ENCODE measurements at places on chromosomes 3 and 15.

GRCh38 chr15:99130314-99130713 lies 25.4 kb downstream of the SYNM start:
- DNase-seq = no peak

DNA sequence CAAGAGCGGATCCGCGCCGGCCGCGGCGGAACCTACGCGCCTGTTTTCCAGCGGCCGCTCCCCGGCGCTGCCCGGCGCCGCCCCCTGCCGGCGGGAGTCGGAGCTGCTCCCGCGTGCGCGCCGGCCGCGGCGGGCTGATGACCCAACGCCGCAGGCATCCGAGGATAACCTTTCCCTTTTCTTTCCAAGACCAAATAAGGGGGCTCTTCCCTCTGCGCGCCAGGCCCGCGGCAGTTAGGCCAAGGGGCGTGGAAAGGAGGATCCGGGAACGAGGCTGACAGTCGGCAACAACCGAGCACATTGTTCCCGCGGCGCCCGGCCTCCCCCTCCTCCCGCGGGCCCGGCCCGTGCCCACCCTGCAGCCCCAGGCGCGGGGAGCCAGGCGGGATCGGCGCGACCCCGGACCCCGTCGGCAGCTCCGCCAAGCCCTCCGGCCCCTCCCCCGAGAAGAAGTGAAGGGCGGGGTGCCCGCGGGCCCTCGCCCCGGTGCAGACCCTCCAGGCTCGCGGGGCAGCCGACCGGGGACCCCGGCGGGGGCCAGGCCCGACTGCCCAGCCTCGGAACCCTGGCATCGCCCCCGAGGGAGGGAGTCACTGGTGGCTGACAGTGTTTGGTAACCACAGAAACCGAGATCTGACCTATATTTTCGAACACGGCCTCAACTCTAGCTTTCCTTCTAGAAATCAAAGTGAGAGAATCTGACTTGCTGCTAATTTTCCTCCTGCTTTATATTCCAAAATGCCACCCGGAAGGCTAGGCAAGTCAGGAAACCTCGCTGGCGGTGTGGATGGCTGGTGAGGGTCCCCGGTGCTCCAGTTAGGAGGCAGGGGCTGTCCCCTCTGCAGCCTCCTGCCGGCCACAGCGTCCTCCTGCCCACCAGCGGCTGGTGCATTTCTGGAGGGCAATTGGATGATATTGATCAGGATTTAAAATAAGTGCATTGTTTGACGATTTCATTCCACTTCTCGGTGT lies 45.6 kb upstream of the SYNM start:
- peak; percentile 61 for DNase-seq

- no peak for DNase-seq
Measured at GRCh38 chr15:43941555-43941954, 114.8 kb downstream of the WDR76 start.

- no peak for DNase-seq
Measured at GRCh38 chr3:57165641-57166040, 488 bp upstream of the IL17RD start.

GRCh38 chr3:192802957-192803899 lies 75.9 kb upstream of the FGF12 start:
- DNase-seq = peak; percentile 20

GRCh38 chr3:186097317-186097662 lies 11.6 kb downstream of the ETV5 start:
- DNase-seq = no peak

GRCh38 chr3:171380711-171381425 lies 79.3 kb downstream of the TNIK start:
- no peak for DNase-seq

DNA sequence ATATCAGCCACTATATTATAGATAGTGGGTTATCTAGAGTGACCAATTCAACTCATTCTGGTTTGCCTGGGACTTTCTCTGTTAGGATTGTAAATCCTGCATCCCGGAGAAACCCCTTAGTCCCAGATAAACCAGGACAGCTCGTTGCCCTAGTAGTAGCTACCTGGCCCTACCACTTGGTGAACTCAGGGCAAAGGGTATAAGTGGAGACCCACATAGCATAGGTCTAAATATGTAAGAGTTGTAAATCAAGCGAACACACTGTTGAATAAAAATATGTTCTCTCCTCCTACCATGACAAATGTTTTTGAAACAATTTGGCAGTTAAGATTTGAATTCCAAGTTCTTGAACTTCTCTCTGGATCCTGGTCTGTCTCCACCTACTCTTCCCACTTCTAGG lies 15.7 kb upstream of the LMCD1 start:
- DNase-seq = no peak

GRCh38 chr15:51770902-51771301 lies 19.5 kb downstream of the TMOD2 start:
- DNase-seq = no peak

- peak; percentile 43 for DNase-seq
Measured at GRCh38 chr15:80494351-80494751, 90.2 kb downstream of the ARNT2 start.

DNA sequence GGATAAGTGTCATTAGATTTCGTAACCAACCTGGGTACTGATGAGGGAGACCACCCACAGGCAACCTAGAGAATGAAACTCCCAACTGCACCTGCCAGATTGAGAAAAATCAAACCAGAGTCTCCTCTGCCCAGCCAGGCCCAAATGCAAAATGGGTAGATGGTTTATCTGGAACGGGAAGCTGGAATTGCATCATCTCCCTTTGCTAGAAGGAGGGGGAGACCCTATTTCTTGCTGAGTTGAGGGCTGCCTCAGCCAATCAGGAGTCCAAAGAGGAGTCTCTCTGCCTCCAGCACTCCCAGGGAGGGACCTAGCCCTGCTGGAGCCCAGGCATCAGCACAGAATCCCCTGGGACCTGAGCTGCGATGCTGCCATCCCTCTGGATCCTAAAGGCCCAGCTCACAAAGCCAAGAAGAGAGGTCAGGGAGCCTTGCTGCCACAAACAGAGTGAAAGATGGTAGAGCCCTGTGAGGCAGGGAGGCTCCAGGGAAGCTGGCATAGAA lies 8.1 kb downstream of the RMDN3 start:
- no peak for DNase-seq

DNA sequence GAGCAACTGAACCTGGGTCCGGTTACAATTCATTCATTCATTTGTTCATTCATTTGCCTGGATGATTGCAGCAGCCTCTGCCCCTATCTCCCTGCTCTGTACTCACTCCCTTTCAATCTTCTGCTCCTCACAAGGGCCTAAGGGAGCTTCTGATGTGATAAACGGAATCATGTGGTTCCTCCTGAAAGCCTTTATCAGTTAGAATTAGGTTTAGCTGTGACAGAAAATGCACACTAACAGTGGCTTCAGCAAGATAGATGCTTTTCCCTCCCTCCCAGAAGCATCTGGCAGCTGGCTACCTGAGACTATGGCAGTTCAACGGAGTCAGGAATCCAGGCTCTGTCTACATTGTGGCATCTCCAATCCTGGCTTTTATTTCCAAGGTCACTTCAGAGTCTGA lies 196.0 kb downstream of the ADAMTS9 start:
- DNase-seq = no peak

GRCh38 chr3:111152496-111152895 lies 80.9 kb downstream of the NECTIN3 start:
- no peak for DNase-seq

- no peak for DNase-seq
Measured at GRCh38 chr15:57032338-57032737, 113.9 kb downstream of the TCF12 start.

- peak; percentile 21 for DNase-seq
Measured at GRCh38 chr15:49415638-49416037, 7.4 kb upstream of the FGF7 start.

DNA sequence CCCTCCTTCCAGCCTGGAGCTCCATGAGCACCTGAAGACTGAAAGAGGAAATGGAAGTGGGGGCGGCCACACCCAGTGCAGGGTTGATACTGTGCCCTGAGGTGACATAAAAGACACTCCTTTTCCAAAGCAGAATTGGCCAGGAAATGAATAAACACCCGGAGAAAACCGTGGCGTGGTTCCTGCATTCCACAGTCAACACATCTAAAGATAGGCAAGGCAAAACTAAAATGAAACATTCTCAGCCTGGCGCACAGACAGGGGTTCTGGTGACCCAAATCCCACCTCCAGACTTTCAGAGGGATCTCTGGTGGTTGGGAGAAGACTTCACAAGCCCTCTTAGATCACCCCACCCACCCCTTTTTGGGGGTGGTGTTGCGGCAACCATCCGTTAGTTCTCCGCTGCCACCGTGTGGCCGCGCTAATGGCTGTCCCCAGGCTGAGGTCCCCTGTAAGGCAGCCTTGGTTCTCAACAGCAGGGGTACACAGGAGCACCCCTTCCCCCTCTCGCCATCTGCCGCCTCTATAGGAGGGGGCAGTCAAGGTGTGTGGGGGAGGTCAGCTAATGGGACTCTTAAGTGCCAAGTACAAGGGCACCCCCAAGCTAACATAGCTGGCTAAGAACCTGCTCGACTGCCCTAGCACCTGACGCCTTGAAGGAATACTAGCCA lies 2.5 kb upstream of the MST1R start:
- peak; percentile 28 for DNase-seq

- DNase-seq = no peak
Measured at GRCh38 chr3:133268726-133269134, 131.1 kb upstream of the BFSP2 start.

GRCh38 chr15:80153900-80154299 lies 1.1 kb downstream of the FAH start:
- DNase-seq = no peak

DNA sequence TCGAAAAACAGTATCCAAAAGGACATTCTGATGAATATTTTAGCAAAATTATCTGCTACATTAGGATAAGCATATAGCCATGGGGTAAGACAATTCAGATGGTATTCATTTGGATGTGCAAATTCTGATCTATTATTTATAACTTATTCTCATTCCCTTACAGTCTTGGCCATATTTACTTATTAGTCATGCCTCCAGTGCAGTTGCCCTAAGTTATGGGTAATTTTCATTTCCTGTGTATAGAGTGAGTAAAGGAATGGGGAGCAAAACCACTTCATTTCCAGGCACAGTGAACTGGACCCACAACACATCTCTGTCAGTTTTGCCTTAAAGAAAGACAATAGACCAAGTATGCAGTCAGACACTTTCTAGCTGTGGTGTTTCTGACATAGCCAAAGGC lies 134.3 kb downstream of the POLQ start:
- no peak for DNase-seq

- DNase-seq = no peak
Measured at GRCh38 chr3:16912400-16913263, 27.9 kb downstream of the PLCL2 start.

DNA sequence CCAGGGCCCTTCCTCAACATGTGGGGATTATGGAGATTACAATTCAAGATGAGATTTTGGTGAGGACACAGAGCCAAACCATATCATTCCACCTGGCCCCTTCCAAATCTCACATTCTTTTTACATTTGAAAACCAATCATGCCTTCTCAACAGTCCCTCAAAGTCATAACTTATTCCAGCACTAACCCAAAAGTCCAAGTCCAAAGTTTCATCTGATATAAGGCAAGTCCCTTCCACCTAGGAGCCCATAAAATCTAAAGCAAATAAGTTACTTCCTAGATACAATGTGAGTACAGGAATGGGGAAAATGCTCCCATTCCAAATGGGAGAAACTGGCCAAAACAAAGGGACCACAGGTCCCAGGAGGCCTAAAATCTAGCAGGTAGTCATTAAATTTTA lies 309.5 kb upstream of the SLITRK3 start:
- DNase-seq = no peak

DNA sequence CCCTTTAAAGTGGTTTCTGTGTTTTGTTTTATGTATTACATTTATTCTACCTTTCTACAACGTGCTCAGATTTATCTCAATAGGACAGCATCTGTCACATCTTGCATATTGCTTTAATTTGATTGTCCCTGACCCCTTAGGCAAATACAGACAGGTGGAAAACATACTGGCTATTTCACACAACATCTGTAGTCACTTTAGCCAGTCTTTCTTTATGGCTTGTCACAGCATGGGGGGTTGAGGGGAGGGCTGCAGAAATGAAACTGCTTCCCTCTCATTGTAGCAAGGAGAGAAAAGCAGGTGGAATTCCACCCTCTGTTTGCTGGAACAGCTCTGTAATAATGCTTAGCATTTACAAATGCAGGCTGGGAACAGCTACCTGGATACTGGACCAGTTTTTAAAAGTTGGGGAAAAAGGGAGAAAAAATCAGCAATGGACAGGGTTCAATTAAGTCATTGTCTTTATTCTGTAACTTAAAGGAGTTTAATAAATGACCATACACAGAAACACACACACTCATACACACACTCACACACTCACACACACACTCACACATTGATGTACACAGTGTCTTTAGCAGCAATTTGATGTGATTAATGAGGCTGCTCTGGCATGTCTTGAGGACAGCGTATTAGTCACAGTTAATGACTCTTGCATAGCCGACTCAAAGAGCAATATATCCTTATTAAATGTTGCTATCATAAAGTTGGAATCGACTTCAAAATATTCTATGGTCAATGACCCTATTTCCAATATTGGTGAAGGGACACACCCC lies 283.7 kb upstream of the GBE1 start:
- DNase-seq = no peak
